ENCODE measurements at places on chromosomes 3 and 15.

DNA sequence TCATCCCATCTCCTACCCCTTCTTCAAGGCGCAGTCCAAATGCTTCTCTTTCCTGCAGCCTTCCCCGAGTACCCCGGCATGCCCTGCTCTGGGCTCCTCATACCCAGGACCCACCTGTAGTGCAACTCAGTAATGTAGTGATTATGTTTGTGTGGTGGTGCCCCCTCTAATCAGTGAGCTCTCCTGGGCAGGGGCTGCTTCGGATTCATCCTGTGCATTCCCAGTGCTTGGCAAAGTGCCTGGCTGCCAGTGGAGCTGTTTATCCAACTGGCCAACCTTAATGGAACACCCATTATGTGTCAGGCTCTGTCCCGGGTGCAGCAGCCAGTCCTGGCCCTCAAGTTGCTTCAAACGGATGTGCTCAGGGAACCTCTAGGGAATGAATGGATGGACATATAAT is 174.4 kb upstream of the LINGO1 start:
- DNase-seq, result no peak

DNA sequence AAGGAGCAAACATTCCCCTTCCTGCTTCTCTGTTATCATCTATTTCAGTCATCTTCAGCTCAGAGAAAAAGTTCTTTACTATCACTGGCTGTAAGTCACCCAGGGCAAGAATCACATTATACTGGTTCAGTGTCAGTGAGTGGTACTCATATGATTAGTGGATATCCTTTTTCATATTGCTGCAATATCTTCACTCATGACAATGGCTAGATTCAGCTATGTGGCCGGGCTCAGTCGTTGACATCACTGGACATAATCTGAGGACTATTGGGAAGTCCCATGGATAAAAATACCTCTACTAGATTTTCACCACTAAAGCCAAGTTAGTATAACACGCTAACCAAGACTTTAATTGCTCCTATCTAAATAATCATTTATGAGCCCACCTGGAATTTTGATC is 91.3 kb upstream of the UBE2E2 start:
- no peak for DNase-seq

DNA sequence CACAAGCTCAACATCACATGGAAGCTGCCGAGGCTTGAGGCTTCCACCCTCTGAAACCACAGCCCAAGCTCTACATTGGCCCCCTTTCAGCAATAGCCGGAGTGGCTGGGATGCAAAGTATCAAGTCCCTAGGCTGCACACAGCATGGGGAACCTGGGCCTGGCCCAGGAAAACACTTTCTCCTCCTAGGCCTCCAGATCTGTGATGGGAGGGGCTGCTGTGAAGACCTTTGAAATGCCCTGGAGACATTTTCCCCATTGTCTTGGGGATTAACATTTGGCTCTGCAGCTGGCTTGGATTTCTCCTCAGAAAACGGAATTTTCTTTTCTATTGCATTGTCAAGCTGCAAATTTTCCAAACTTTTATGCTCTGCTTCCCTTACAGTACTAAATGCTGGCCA is 18.2 kb downstream of the HRG start:
- DNase-seq, result no peak

GRCh38 chr15:36472672-36473071 is 106.8 kb upstream of the CDIN1 start:
- no peak for DNase-seq

GRCh38 chr15:79130535-79131130 is 40.1 kb upstream of the RASGRF1 start:
- DNase-seq, result no peak

Data from glutamatergic neuron (in vitro differentiated cells).